CD4-positive, alpha-beta T cell treated with Interleukin-4 for 4 hours (primary cell): ENCODE measurements at places on chromosomes 1 and 21.

DNA sequence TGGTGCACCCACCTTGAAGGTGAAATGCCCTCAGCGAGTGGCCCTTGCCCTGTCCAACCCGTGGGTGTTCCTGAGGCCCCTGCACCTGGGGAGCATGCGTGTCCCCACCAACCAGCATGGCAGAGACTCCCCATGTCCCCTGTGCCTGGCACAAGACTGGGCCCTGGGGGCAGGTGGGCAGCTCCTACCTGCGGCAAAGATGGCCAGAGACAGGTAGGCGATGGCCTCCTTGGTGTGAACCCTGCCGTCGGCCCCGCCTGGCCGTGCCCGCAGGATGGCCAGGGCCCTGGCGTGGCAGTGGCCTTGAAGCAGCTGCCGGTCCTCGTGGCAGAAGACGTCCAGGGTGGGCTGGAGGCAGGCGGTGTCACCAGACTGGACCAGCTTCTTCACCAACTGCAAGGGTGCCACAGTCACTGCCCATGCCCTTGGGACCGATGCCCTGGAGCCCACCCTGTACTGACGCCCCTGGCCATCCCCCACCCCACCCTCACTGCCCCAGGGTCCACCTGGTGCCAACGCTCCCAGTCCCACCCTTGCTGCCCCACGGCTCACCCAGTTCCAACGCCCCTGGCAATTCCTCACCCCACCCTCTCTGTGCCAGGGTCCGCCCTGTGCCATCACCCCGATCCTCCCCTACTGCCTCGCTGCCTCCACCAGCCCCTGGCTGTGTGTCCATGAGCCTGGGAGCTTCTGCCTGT is 15.7 kb downstream of the TTC34 start:
- DNase-seq = no peak

DNA sequence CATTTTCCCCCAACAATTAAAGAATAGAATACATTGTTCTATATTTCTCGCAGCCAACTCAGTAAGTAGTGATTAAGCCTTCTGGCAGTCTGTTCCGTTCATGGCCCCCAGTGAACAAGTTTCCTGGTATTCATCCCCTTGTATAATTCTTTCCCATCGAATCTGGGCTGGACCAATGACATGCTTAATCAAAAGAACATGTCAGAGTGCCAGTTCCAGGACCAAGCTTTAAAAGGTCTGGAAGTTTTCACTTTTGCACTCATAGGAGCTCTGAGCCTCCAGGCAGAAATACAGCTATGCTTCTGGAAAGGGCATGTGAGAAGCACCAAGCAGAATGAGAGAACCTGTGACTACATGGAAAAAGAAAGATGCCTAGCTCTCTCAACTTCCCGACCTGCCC is 22.5 kb upstream of the DPYD start:
- DNase-seq = no peak

DNA sequence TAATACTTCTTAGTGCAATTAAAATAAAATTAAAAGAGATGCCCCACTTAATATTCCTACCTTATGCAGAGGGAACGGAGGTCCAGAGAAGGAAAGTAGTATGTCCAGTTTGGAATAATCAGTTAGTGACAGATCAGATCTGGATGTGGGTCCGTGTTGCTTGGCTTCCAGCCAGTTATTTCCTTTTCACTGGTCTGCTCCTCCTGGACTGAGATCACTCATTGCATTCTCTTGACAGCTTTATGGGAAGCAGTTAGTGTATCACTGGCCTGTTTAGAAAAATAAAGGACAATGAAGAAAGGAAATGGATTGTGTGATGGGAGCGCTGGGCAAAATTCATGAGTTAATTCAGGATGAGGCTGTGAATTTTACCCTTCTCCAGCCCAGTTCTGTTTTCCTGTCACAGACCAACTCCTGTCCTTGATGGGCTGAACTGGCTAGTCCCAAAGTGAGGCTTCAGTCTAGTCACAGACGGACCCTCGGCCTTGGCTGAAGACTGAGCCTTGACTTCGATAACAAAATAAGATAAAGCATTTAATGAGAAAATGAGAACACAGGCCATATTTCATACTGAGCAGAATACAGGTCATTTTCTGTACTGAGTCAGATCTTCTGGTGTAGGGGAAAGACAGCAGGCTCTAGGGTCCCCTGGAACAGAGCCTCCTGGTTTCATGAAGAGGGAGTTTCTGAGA is 85.2 kb upstream of the TRABD2B start:
- no peak for DNase-seq

DNA sequence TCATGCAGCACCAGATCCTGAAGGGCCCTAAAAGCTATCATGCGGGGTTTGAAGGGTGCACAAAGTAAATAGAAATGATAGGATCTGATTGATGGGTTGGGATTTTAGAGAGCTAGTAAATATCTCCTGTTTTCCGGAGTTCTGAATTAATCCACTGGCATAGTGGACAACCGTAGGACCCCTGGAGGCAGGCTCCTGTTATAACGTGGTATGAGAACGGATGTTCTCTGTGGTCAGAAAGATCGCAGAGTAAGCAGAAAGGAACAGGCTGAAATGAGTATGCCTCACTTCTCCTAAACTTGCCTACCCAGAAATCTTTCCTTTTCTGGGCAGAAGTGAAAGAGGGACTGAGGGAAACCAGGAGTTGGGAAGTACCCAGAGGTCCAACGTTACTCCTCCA is 470.8 kb downstream of the AJAP1 start:
- DNase-seq = no peak

DNA sequence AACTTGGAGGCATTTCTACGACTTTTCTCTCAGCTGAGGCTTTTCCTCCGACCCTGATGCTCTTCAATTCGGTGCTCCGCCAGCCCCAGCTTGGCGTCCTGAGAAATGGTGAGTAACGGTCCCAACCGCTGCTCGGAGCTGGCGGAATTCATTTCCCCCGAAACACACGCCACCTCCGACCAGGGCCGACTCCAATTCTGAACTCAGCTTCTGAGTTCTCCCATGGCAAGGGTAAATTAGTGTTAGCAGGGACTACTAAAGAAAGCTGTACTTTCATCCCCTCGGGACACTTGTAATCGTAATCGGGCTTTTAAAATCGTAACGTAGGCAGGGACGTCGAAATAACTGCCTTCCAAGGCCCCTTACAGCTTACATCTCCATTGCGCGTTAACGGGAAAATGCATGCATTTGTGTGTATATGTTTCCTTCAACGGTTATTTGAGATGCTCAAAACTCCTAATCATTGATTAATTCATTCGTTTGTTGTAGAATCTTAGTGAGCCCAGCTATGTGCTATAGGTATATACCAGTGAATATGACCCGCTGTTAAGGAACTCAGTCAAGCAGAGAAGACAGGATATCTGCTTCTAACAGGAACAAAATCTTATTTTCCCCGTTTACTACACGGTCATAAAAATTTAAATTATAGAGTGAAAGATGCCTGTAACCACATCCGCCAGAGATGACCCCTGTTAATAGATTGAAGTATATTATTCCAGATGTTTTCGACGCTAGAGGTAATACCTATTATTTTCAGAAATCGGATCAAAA is 472 bp downstream of the DTL start:
- DNase-seq = no peak

DNA sequence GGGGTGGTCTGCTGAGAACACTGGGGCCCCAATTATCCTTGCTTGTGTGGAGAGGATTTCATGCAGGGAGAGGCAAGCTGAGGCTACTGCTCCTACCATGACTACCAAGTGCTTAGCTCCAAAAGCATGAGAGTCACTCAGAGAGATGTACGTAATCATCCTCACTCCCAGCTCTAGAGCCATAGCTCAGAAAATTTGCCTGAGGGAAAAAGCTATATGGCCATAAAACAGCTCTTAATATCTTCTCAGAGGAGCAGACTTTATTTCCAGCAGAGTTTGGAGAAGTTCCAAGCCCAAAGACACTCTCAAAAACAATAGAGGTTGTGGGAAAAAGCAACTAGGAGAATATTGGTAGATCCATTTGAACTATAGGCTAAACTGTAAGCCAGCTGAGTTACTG is 106.4 kb upstream of the PBX1 start:
- no peak for DNase-seq

DNA sequence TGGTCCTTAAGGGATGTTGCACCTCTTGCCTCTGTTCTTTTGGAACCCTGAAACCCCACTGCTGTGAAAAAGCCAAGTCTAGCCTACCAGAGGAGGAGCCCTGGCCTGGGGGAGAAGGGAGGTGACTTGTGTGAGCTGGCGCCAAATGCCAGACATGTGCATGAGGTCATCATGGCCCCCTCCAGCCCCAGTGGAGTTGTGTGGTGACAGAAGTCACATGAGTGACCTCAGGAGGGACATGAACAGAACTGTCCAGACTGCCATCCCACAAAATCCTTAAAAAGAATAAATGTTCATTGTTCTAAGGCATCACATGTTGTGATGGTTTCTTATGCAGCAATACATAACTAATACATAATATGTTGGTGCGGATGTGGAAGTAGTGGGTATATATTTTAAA is 10.8 kb downstream of the HHAT start:
- DNase-seq = no peak

- DNase-seq = no peak
Observed at GRCh38 chr21:17231124-17231523, 281.7 kb upstream of the CXADR start.

DNA sequence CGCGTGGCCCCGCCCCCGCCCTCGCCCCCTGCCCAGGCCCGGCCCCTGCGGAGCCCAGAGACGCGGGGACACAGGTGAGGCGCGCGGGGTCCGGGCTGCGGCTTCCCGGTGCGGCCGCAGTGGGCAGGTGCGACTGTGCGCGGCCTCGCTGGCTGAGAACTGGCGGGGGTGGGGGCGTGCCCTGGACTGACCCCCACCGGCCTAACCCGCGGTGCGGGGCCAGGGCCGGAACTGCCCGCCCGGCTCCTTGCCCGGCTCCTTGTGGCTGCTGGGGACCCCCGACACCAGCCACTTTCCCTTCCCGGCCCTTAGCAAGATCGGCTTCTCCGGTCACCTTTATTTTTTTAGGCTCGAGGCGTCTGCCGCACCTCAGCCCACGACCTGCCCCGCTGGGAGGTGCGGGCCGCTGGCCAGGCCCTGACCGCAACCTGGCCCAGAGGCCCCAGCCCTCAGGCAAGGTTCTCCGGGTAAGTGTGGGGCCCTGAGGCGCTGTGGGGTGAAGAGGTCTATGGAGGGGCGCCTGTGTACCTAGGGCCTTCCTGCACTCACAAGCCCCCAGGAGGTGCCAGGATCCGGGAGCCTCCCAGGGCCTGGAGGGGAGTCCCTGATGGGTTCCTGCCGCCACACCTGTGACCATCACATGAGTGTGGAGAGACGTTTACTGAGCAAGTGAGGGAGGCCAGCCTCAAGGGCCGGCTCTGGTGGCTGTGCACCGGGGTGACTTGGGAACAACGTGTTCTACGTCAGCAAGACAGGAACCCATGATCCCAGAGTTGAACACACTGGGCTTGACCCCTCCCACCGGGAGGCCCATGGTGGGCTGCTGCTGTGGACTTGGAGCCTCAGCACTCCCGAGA is at the start of gene SMIM1:
Gene SMIM1 (plus strand): TSS at position 35 of the 857 bp plus-strand sequence. CDS start 2,625 bp downstream, outside the sequence.
- DNase-seq = no peak

DNA sequence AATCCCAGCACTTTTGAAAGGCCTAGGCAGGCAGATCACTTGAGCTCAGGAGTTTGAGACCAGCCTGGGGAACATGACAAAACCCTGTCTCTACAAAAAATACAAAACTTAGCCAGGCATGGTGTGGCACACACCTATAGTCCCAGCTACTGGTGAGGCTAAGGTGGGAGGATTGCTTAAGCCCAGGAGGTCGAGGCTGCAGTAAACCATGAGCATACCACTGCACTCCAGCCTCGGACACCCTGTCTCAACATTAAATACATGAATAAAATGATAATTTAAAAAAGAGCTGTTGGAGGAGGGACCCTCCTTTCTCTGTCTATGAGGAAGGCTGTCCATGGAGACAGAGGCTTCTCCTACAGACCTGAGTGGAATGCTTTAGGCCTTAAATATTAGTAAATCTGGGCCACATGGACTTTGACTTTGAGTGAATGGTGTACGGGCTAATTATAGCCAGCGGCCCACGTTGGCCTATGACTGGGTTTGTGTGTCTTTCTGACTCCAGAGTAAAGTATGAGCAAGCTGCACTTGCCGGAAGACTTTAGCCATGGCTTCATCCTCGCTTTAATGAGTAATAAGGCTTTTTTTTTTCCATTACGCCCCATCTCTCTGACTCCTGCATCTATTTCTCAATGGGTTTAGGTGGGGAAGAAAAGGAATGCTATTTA is 21.3 kb downstream of the RAB3B start:
- no peak for DNase-seq

DNA sequence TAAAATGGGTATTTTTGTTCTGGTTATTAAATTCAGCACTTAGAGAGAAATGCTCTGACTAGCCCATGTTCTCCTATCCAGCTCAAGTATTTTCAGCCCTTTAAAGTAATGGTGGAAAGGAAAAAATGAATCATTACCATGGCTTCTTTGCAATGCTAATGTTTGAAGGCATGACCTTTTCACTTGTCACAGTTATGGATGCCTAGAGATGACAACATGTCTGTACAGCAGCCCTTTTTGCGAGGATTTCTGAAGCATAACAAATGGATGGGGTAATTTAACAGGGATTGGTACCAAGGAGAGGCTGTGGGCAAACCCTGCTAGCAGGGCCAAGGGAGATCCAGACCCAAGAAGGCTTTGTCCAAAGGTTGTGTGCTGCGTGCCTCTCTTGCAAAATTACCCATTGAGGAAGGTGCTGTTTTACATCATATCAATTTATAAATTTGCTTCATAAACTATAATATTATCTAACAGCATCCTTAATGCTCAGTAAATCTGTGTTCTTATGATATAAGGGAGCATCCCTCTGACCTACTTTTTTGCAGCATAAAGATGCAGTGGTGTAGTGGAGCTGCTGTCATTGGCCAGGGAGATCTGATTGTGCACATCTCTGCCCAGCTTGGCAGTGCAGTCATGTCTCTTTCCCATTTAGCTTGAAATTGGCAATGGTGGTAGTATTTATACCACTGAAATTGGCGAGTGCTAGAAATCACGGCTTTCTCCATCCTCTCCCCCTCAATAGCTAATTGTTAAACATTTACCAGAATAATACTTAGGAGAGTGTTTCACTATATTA is 327.1 kb downstream of the PCP4 start:
- no peak for DNase-seq

DNA sequence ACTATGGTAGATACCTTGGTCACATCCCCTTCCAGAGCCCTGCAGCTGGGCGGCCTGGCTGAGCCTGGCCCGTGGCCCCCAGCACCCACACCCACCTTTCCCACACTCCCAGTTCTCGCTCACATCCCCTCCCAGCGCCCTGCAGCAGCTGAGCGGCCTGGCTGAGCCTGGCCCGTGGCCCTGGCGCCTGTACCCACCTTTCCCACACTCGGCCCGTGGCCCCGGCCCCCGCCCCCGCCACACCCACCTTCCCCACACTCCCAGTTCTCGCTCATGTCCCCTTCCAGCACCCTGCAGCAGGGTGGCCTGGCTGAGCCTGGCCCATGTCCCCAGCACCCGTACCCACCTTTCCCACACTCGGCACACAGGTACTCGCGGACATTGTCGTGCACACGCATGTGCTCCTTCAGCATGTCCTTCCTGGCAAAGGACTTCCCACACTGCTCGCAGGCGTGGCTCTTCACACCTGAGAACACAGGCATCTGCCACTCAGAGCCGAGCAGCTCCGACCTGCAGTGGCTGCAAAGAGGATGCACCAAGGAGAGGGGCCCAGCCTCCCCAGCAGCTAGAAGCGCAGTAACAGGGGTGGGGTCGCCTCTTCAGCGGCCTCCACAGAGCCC is 52.5 kb upstream of the RIPK4 start:
- DNase-seq = no peak

GRCh38 chr1:209787551-209787950 is 3.2 kb upstream of the C1orf74 start:
- DNase-seq = no peak
